Posterior vena cava (tissue), 2 donors: ENCODE measurements at places on chromosomes 1 and 21. TPM values are rescaled to one million over a fixed set of nuclear protein-coding genes. Genes with fewer than 3 reads are reported as not detected.

GRCh38 chr1:53693339-53693738 is 45.6 kb downstream of the GLIS1 start:
- no peak for DNase-seq

DNA sequence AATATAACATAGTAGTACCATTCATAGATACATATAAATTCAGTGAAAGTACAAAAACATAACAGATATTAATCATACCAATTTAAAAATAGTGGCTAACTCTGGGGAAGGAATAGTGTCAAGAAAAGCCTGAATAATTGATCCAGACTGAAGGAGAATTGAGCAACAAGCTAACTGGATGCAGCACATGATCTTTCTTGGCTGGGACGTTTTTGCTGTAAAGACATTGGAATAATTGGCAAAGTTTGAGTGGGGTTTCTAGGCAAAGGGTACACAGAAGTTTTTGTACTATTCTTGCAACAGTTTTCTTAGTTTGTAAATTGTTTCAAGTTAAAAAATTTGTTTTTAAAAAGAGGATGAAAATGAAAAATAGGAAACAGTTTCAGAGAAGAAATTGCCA is 2.6 kb upstream of the SH3GLB1 start:
- no peak for DNase-seq

The FCRL4 gene
- total RNA-seq: not detected

The KIAA1614 gene
- total RNA-seq: 12.7 TPM
